ENCODE measurements at places on chromosomes 12 and 14. TPM values are rescaled to one million over a fixed set of nuclear protein-coding genes. Genes with fewer than 3 reads are reported as not detected.

Gene USP44
- polyA plus RNA-seq: 0.91 TPM

Gene GPR65
- 0.03 TPM for polyA plus RNA-seq

Gene GPRC5D
- not detected for polyA plus RNA-seq

Gene LRP1-AS
- not detected for polyA plus RNA-seq

Data from endothelial cell of umbilical vein (primary cell).